ENCODE measurements at places on chromosomes 11 and 22. TPM values are rescaled to one million over a fixed set of nuclear protein-coding genes. Genes with fewer than 3 reads are reported as not detected.

The MUC6 gene
- not detected for total RNA-seq

The TPBGL gene
- total RNA-seq = 0.16 TPM

The C22orf15 gene
- total RNA-seq = 5.4 TPM

The SYT7 gene
- not detected for total RNA-seq

The SMIM35 gene
- 0.91 TPM for total RNA-seq

The DMC1 gene
- not detected for total RNA-seq

The SCARF2 gene
- total RNA-seq = 3.1 TPM

The NAALADL1 gene
- 30.1 TPM for total RNA-seq

The PRG3 gene
- total RNA-seq = not detected

The FOSL1 gene
- total RNA-seq = not detected

The HPS5 gene
- 20.3 TPM for total RNA-seq

The USH1C gene
- total RNA-seq = not detected

The RAB3IL1 gene
- 0.23 TPM for total RNA-seq

The PACSIN2 gene
- total RNA-seq = 37.6 TPM

The CRYBB2 gene
- total RNA-seq = not detected

The ACR gene
- total RNA-seq = not detected

The CEND1 gene
- total RNA-seq = not detected

The ELFN2 gene
- total RNA-seq = 0.55 TPM

The PKP3 gene
- total RNA-seq = 0.29 TPM

The SNU13 gene
- total RNA-seq = 117 TPM

The MRPL11 gene
- 24.8 TPM for total RNA-seq

The CLCF1 gene
- 1.1 TPM for total RNA-seq

The VPREB1 gene
- total RNA-seq = not detected

The UBQLN3 gene
- 0.41 TPM for total RNA-seq

The MOGAT2 gene
- not detected for total RNA-seq

The PSMA1 gene
- total RNA-seq = 150 TPM

The MIOX gene
- total RNA-seq = 0.52 TPM

The THYN1 gene
- total RNA-seq = 79.0 TPM

The KDM4E gene
- total RNA-seq = not detected

The MB gene
- total RNA-seq = not detected

The INS gene
- total RNA-seq = not detected

The OR9Q2 gene
- not detected for total RNA-seq

The KIF18A gene
- total RNA-seq = 0.52 TPM

The OR51E1 gene
- total RNA-seq = not detected

The LMO2 gene
- 0.99 TPM for total RNA-seq

The PKDREJ gene
- total RNA-seq = not detected

The MS4A3 gene
- not detected for total RNA-seq

The FXYD2 gene
- 12.9 TPM for total RNA-seq

The MGAT3 gene
- 0.36 TPM for total RNA-seq

The YPEL1 gene
- 6.7 TPM for total RNA-seq

The INPP5J gene
- total RNA-seq = 0.47 TPM

The HOATZ gene
- total RNA-seq = not detected

The PLAAT5 gene
- 0.58 TPM for total RNA-seq

The IFT27 gene
- 29.0 TPM for total RNA-seq

The DUSP8 gene
- total RNA-seq = 3.1 TPM

The HPX gene
- total RNA-seq = 1.7 TPM

Data from naive thymus-derived CD8-positive, alpha-beta T cell (primary cell).